ENCODE measurements at places on chromosomes 6 and 20. TPM values are rescaled to one million over a fixed set of nuclear protein-coding genes. Genes with fewer than 3 reads are reported as not detected.

GRCh38 chr6:1127129-1127528 is 184.8 kb upstream of the FOXQ1 start:
- peak; percentile 15 for DNase-seq
- H3K27me3 ChIP-seq = no peaks in the 10 kb centered on the region
- H3K4me1 ChIP-seq = peaks cover 15% of the 10 kb centered on the region
- no peaks in the 10 kb centered on the region for H3K36me3 ChIP-seq

GRCh38 chr6:74764486-74764885 is 441.4 kb downstream of the COL12A1 start:
- H3K4me3 ChIP-seq = no peak overlapping the region
- no peaks in the 10 kb centered on the region for H3K4me1 ChIP-seq
- no peaks in the 10 kb centered on the region for H3K27me3 ChIP-seq

DNA sequence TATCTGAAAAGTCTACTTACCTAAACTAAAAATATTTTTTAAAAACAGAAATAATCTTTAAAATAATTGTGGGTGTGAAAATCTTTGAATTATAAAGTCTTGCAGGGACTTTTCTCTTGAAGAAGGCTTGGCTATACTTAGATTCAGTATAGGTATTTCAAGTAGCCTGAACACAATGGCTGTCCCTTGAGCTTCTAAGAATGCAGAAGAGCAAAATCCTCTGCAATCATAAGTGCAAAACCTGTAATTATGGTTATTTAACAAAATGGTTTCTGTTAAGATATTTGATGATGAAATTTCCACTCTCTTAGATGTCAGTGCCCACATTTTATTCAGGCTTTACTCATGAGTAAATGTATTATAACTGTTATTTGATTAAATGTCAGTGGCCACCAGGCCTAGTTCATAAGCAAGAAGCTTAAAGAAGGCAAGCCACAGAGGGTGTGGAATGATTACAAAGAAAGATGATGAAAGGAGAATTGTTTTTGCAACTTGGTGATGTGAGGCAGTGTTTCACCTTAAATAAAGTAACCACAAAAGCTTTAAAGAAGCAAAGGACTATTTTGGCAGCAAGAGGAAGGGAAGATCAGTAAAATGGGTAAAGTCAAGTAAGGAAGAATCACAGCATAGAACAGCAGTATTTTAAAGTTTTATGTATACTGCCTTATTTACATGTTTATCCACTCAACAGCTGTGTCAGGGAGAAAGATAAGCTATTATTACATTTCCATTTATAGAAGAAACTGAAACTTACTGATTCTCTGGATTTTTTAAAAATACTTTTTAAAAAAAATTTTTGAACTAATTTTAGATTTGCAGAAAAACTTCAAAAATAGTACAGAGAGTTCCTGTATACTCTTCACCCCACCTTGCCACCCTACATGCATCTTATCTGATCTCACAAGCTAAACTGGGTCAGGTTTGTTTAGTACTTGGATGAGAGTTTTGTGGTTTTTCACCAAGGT is 351.2 kb upstream of the RUNX2 start:
- no peak for DNase-seq
- no peaks in the 10 kb centered on the region for H3K27me3 ChIP-seq
- no peak overlapping the region for H3K27ac ChIP-seq
- H3K4me3 ChIP-seq = no peak overlapping the region
- no peaks in the 10 kb centered on the region for H3K36me3 ChIP-seq
- H3K4me1 ChIP-seq = peaks cover 4% of the 10 kb centered on the region

DNA sequence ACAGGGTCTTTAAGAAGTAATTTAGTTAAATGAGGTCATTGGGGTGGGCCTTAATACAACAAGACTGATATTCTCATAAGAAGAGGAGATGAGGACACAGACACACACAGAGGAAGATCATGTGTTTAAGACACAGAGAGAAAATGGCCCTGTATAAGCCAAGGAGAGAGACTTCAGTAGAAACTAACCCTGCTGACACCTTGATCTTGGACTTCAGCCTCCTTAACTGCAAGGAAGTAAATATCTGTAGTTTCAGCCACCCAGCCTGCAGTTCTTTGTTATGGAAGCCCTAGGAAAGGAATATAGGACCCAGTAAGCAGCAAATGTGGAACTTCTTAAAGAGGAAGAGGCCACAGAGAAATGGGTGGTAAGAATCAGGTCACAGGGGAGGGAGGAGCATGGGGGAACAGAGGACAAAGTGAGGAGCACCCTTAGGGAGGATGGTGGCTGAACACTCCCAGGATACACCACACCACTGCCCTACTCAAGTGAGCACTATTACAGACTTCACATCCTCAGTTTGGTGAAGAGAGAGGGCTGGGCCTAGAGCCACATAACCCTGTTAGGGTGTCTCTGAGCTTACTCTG is 762 bp downstream of the SIRPB1 start:
- H3K27ac ChIP-seq = no peak overlapping the region
- no peaks in the 10 kb centered on the region for H3K36me3 ChIP-seq
- no peak for DNase-seq
- H3K4me3 ChIP-seq = no peak overlapping the region
- H3K4me1 ChIP-seq = no peaks in the 10 kb centered on the region
- peaks cover 14% of the 10 kb centered on the region for H3K27me3 ChIP-seq

GRCh38 chr6:155248008-155249001 is 15.5 kb upstream of the CLDN20 start:
- H3K4me1 ChIP-seq = peaks cover 17% of the 10 kb centered on the region
- H3K27ac ChIP-seq = peak overlapping the region; percentile 94
- peaks cover 65% of the 10 kb centered on the region for H3K36me3 ChIP-seq

GRCh38 chr20:62875419-62876361 is 14.1 kb upstream of the TCFL5 start:
- no peaks in the 10 kb centered on the region for H3K27me3 ChIP-seq
- H3K36me3 ChIP-seq = peaks cover 3% of the 10 kb centered on the region
- H3K4me3 ChIP-seq = peak overlapping the region; percentile 37
- DNase-seq = peak; percentile 98
- no peaks in the 10 kb centered on the region for H3K4me1 ChIP-seq

Gene E2F1
- 1.4 TPM for total RNA-seq

Gene BPIFB4
- not detected for total RNA-seq

Gene PSORS1C1
- total RNA-seq = 2.2 TPM

Gene OR12D1
- total RNA-seq = not detected

Gene ADAM33
- 3.5 TPM for total RNA-seq

Gene FOXA2
- not detected for total RNA-seq

Gene TRIM27
- total RNA-seq = 53.6 TPM
